ENCODE measurements at places on chromosomes 16 and 17. TPM values are rescaled to one million over a fixed set of nuclear protein-coding genes. Genes with fewer than 3 reads are reported as not detected.

The ARL5C gene
- total RNA-seq = not detected

The CLEC18C gene
- total RNA-seq = 2.3 TPM

The CCL1 gene
- total RNA-seq = not detected

The CYB5D1 gene
- 15.3 TPM for total RNA-seq

The FBXW10 gene
- 0.36 TPM for total RNA-seq

The SLC6A2 gene
- total RNA-seq = 2.4 TPM

The PRSS53 gene
- total RNA-seq = 5.0 TPM

The TBC1D3D gene
- total RNA-seq = not detected

The IGF2BP1 gene
- total RNA-seq = 8.5 TPM

The GNPTG gene
- total RNA-seq = 18.4 TPM

The CHP2 gene
- 0.82 TPM for total RNA-seq

The PLXDC1 gene
- 14.6 TPM for total RNA-seq

The FNDC8 gene
- total RNA-seq = not detected

The UBE2O gene
- total RNA-seq = 39.6 TPM

The SLX1B gene
- 4.7 TPM for total RNA-seq

The PRR35 gene
- total RNA-seq = 2.7 TPM

The KRT32 gene
- total RNA-seq = not detected

The EIF5A gene
- total RNA-seq = 81.6 TPM

The KRT34 gene
- not detected for total RNA-seq

The SCARF1 gene
- 3.4 TPM for total RNA-seq

The MARVELD3 gene
- total RNA-seq = 1.2 TPM

The PLA2G15 gene
- 13.2 TPM for total RNA-seq

The TM4SF5 gene
- not detected for total RNA-seq

The DNAAF1 gene
- total RNA-seq = 0.73 TPM

The SPIRE2 gene
- total RNA-seq = 24.0 TPM

The CLEC18A gene
- total RNA-seq = 9.3 TPM

The GNG13 gene
- total RNA-seq = not detected

The DNAI2 gene
- 0.45 TPM for total RNA-seq

The KCNH6 gene
- 0.27 TPM for total RNA-seq

The SLC35B1 gene
- total RNA-seq = 28.2 TPM

The TEX19 gene
- total RNA-seq = not detected

The RCVRN gene
- 0.27 TPM for total RNA-seq

The SNX11 gene
- 8.7 TPM for total RNA-seq

The CHAD gene
- not detected for total RNA-seq

The NHLRC4 gene
- 0.27 TPM for total RNA-seq

The BICDL2 gene
- not detected for total RNA-seq

The GAST gene
- not detected for total RNA-seq

The CCL8 gene
- total RNA-seq = 0.18 TPM

The KPNA2 gene
- 39.7 TPM for total RNA-seq

The MRPL58 gene
- 6.6 TPM for total RNA-seq

The BBS2 gene
- 80.1 TPM for total RNA-seq

The FOXF1 gene
- 1.2 TPM for total RNA-seq

The ABCC1 gene
- 12.5 TPM for total RNA-seq

The POLR2C gene
- total RNA-seq = 52.8 TPM

The CACNA1G gene
- total RNA-seq = 32.8 TPM

The C17orf50 gene
- not detected for total RNA-seq

The CHST5 gene
- total RNA-seq = 0.45 TPM

The FAM117A gene
- 5.2 TPM for total RNA-seq

The NEUROD2 gene
- total RNA-seq = 25.0 TPM

The CCL2 gene
- total RNA-seq = 5.5 TPM

The NRN1L gene
- total RNA-seq = not detected

The ZNF646 gene
- 16.7 TPM for total RNA-seq

The CPNE7 gene
- total RNA-seq = 8.8 TPM

The KRT36 gene
- total RNA-seq = not detected

The EVI2B gene
- 0.36 TPM for total RNA-seq

The MYOCD gene
- 0.27 TPM for total RNA-seq

The TRAPPC1 gene
- total RNA-seq = 21.3 TPM

The FZD2 gene
- 4.4 TPM for total RNA-seq

The SLC5A10 gene
- total RNA-seq = 0.09 TPM
